ENCODE measurements at places on chromosomes 5 and 9.

GRCh38 chr9:36401164-36401740 is 1.2 kb upstream of the RNF38 start:
- H3K27me3 ChIP-seq = no peaks in the 10 kb centered on the region
- H3K4me3 ChIP-seq = peak overlapping the region; percentile 88
- H3K36me3 ChIP-seq = peaks cover 17% of the 10 kb centered on the region
- H3K27ac ChIP-seq = peak overlapping the region; percentile 77
- H3K4me1 ChIP-seq = peaks cover 34% of the 10 kb centered on the region

GRCh38 chr9:20804489-20805250 is 120.6 kb downstream of the FOCAD start:
- no peak overlapping the region for H3K27ac ChIP-seq
- no peak overlapping the region for H3K4me3 ChIP-seq
- no peaks in the 10 kb centered on the region for H3K27me3 ChIP-seq
- H3K4me1 ChIP-seq = no peaks in the 10 kb centered on the region
- H3K36me3 ChIP-seq = no peaks in the 10 kb centered on the region
- no peak for DNase-seq

DNA sequence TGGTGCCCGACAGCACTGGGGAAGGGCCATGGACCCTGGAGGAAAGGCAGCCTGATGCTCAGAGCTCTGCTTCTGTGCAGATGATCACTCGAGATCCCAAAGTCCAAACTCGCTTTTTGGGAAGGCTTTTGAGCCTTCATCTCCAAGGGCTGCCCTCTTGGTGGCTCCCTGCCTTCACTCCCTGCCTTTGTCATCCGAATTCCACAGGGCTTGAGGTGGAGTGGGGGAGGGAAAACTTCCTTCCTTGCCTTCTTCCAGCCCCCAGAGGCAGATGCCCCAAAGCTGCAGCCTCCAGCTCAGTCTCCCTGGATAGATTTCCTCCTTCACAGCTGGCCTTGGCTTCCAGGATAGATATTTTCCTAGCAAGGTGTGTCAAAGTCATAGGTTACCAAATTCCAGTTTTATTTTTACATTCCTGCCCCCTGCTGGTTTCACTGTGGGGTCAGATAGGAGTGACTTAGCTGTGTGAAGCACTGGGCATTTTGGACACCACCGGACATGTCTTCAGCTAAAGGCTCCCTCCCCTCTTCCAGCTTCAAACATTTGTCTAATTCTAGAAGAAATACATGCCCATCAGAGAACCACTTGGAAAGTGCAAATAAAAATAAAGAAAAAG is 268.2 kb downstream of the HSPA4 start:
- DNase-seq = no peak
- no peak overlapping the region for H3K4me3 ChIP-seq
- peaks cover 9% of the 10 kb centered on the region for H3K4me1 ChIP-seq
- no peaks in the 10 kb centered on the region for H3K27me3 ChIP-seq
- no peak overlapping the region for H3K27ac ChIP-seq

DNA sequence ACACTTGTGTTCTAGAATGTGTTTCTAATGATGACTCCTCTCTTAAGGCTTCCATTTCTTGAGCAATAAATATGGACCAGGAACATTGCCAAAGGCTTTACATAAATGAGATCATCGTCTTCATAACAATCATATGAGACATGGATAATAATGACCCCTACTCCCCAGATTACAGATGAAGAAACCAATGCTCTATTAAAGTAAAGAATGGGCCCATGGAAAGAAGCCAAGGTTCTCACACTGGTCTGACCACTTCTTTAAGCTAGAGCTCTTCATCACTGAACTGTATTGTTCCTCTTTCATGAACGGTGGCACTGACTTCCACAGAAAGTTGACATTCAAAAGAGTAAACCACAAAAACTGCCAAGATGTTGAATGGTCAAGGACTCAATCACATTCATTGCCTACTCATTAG is 65.3 kb downstream of the MARCHF3 start:
- no peak for DNase-seq
- no peaks in the 10 kb centered on the region for H3K4me1 ChIP-seq
- H3K4me3 ChIP-seq = no peak overlapping the region
- H3K36me3 ChIP-seq = no peaks in the 10 kb centered on the region

DNA sequence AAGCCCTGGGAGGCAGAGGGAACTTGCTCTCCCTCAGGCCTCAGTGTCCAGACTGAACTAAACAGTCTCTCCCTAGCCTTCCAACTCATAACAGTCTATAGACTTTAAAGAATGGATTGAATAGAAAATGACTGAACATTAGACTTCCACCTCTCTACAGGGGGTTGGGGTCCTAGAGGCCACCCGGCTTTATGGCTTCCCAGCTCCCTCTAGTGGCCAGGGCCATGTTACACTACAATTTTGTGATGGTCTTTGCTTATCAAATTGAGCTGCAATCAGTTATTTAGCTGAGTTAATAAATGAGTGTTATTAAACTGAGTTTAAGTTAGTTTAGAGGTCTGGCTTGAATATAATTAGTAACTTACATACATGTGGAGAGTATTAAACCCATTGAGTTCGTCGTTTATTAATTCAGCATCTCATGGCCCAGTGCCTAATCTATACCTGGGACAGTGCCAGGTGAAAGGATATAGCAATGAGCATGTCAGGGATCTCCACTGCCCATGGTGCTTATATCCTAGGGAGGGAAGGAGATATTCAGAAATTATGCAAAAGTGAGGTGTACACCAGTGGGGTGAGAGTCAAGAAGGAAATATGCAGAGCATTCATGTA is 105.2 kb downstream of the SH3TC2 start:
- no peaks in the 10 kb centered on the region for H3K27me3 ChIP-seq
- H3K36me3 ChIP-seq = no peaks in the 10 kb centered on the region
- no peaks in the 10 kb centered on the region for H3K4me1 ChIP-seq
- DNase-seq = peak; percentile 58
- no peak overlapping the region for H3K4me3 ChIP-seq
- H3K27ac ChIP-seq = no peak overlapping the region

DNA sequence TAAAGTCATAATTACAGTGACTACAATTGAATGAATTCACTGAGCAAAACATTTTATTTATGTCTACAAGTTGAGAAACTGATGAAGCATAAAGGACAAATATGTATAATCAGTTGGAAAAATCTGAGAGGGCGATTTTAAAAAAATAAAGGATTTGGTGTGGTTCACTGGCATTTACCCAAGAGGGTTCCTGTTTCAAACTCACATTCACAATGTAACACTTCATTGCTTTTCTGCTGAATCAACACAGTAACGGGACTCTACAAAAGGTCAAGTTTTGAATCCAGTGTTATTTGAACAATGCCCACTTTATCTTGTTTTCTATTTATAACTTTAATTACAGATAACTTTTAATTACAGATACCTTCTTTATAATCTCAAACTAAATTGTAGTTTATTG is 138.6 kb downstream of the NUDT12 start:
- H3K4me1 ChIP-seq = no peaks in the 10 kb centered on the region
- H3K4me3 ChIP-seq = no peak overlapping the region
- no peak for DNase-seq
- H3K27me3 ChIP-seq = peaks cover 15% of the 10 kb centered on the region

DNA sequence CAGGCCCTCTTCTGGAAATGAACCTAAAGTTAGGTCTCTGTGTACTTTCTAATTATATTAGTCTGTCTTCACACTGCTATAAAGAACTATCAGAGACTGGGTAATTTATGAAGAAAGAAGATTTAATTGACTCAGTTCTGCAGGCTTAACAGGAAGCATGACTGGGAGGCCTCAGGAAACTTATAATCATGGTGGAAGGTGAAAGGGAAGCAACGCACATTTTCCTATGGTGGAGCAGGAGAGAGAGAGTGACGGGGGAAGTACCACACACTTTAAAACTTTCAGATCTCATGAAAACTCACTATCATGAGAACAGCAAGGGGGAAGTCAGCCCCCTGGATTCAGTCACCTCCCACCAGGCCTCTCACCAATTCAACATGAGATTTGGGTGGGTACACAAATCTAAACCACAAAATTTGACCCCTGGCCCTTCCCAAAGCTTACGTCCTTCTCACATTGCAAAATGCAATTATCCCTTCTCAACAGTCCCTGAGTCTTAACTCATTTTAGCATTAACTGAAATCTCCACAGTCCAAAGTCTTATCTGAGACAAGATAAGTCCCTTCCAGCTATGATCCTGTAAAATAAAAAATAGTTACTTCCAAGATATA is 40.7 kb downstream of the TRIP13 start:
- H3K36me3 ChIP-seq = no peaks in the 10 kb centered on the region
- no peaks in the 10 kb centered on the region for H3K27me3 ChIP-seq
- no peak for DNase-seq
- H3K27ac ChIP-seq = no peak overlapping the region
- H3K4me3 ChIP-seq = no peak overlapping the region
- H3K4me1 ChIP-seq = peaks cover 12% of the 10 kb centered on the region

GRCh38 chr5:132998556-132998955 is 27.8 kb downstream of the ZCCHC10 start:
- peaks cover 18% of the 10 kb centered on the region for H3K36me3 ChIP-seq
- H3K27ac ChIP-seq = no peak overlapping the region
- H3K27me3 ChIP-seq = no peaks in the 10 kb centered on the region
- H3K4me3 ChIP-seq = no peak overlapping the region
- no peak for DNase-seq
- H3K4me1 ChIP-seq = no peaks in the 10 kb centered on the region

All from activated CD4-positive, alpha-beta memory T cell treated with anti-CD3 and anti-CD28 coated beads, Interleukin-2, amount 10 ng/mL, durations not matched to agents 7 days and 5 days (primary cell).